ENCODE measurements at places on chromosomes 2 and 18.

GRCh38 chr2:226915846-226916360, 80.0 kb downstream of the RHBDD1 start:
- no peak for DNase-seq

- no peak for DNase-seq
Measured at GRCh38 chr18:58362027-58362575, 266.8 kb downstream of the ALPK2 start.

DNA sequence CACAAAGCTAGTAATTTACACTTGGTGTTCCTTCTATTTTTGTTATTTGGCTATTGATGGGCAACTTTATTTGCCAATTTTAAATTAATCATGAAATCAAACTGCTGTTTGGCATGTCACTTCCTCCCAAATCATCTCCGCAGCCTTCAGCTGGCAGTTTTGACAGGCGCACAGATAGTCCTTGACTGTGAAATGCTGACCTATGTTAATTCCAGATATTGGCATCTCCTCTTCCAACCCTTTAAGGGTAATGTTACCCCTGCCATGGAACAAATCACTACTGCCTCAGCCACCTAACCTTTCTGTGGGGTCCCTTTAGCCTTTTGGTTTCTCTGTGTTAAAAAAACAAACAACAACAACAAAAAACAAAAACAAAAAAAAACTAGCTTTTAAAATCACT, 182.4 kb upstream of the TANK start:
- DNase-seq: no peak

DNA sequence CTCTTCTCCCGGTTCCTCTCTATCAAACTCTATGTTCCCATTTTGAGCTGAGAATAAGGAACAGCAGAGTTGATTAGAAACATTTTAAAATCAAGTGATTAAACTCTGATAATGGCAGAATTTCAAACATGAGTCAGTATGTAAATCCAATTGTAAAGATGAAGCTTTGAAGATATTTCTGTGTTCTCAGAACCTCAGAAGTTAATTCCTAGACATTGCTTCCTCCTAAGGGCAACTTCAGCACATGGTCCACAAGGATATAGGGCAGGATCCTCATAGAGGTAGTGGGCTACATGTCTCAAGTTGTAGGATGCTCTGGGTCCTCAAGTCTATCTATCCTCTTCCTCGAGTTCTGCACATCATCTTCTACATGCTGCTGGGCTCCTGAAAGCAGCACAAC, 46.3 kb downstream of the QPCT start:
- no peak for DNase-seq

DNA sequence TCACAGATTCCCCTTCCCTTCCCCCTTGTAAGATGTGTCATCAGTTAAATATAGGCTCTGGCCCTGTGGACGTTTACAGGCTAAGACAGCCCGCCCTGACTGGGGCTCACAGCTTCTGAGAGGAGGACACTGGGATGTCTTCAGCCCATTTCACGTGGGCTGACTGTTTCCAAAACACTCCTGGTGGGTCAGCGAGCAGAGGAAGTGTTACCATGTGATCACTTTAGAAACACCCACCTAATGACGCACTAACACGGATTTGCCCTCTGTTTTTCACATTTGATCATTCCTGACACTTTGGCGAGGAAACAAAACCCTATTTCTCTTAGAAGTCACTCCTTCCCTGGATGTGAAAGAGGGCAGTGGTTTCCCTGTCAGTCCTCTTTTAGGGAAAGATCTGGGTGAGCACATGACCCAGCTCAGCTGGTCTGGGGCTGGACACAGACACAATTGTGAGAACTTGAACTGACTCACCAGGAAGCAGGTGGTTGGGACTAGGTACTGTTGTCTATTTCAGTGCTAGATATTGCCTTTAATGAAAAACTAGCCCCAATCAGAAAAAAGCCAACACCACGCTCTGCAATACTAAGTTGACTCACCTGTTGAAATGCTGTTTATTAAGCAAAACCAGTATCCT, 38.8 kb downstream of the BMP10 start:
- DNase-seq: peak; percentile 24
